Activated effector memory CD4-positive, alpha-beta T cell treated with Interleukin-2 at 50 U/mL for 16 hours (primary cell): ENCODE measurements at places on chromosomes 5 and 9.

GRCh38 chr5:173050791-173051190 is 5.4 kb upstream of the CREBRF start:
- no peak for DNase-seq

- peak; percentile 40 for DNase-seq
These were observed 37.4 kb downstream of the CSNK1G3 start for GRCh38 chr5:123549256-123549904.

GRCh38 chr5:113692466-113692865 is 179.0 kb downstream of the YTHDC2 start:
- DNase-seq = no peak

GRCh38 chr5:35665096-35665495 is 47.4 kb downstream of the SPEF2 start:
- DNase-seq = no peak

DNA sequence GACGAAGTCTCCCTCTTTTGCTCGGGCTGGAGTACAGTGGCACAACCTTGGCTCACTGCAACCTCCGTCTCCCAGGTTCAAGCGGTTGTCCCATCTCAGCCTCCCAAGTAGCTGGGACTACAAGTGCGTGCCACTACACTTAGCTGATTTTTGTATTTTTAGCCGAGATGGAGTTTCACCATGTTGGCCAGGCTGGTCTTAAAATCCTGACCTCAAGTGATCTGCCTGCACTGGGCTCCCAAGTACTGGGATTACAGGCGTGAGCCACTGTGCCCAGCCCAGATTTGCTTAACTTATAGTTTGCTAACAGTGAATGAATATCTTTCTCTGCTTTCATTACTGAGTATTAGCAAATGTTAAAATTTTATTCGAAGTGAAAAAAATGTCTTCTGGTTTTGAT is 84.3 kb downstream of the VPS13A start:
- no peak for DNase-seq

DNA sequence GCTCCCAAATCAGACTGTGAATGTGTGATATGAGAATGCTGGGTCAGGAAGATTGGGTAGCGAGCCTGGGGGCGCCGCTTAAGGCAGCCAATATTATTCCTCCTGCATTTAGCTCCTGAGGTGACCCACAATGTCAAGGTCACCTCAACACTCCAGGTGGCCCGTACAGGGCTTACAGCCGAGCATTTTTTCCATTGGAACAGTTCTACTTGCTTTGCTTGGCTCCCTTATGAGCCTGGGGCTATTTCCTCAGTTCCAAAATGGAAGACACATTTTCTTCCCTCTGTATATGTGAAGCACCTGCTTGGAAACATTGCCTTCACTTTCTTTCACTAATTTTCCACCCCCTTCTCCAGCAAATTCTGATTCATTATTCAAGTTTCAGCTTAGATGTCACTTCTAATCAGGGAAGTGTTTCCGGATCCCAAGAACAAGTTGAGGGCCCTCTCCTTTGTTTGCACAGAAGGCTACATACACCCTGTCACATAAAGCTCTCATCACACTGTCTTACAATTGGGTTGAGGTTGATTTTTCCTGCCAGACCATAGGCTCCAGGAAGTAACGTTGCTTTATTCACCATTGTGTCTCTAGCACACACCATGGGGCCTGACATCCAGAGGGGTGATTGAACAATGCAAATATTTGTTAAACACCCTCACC is 330.2 kb downstream of the PIK3R1 start:
- no peak for DNase-seq

GRCh38 chr5:151721812-151722391 is 35.2 kb upstream of the SPARC start:
- DNase-seq = no peak

GRCh38 chr9:99340281-99340680 is 118.2 kb downstream of the SEC61B start:
- DNase-seq = no peak

DNA sequence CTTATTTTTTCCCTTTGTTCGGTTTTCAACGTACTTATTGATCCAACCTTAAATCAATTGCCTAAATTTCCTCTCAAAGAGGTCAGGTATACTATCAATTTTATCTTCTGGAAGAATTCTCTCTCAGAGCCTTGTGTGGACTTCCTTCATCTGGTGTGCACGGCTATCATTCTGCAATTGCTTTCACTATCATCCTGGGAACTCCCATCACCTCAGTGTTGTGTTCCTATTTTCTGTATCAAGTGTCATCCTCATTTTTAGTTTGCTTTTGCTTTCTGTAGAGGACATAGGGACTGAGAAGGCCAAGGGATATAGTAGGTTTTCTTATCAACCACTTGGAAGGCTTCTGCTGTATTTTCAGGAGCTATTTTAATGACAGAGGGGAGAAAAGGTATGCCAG is 11.3 kb downstream of the STOM start:
- DNase-seq = no peak

GRCh38 chr5:72847439-72847838 is 31.0 kb downstream of the TNPO1 start:
- DNase-seq = no peak

- no peak for DNase-seq
These were observed 2.6 kb downstream of the RAB24 start for GRCh38 chr5:177300951-177301350.

GRCh38 chr9:33022303-33022702 is 2.8 kb upstream of the DNAJA1 start:
- no peak for DNase-seq
